ENCODE measurements at places on chromosomes 2 and 18.

- DNase-seq = no peak
Measured at GRCh38 chr2:37851828-37852584, 73.1 kb upstream of the RMDN2 start.

DNA sequence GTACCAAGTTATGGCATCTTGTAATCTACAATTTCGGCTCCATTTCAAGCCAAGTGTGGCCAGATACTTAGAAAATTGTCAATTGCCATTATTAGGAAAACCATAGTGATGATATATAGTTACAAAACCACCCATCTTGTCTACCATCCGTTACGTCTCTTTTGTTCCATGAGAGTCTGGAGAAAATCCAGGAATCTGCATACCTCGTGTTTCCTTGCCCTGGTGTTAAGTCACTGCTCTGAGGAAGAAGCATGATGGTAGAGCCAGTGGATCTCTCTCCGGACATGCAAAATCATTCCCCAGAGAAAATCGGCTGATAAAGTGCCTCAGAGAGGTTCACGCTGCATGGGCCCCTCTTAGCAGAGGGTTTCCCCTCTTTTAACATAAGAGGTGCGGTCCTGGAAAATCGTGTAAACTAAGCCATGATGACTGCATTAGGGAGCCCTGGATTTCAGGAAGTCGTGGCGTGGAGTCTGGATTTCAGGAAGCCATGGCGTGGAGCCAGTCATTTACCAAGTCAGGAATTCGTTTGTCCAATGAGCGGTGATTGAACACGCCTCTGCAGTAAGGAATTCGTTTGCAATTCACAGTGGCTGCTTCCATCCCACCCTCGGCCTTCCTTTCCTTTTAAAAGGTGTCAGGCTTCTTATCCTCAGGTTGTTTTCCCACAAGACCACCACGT lies 158.5 kb upstream of the TPO start:
- no peak for DNase-seq

- no peak for DNase-seq
Measured at GRCh38 chr2:73952499-73953446, 26.1 kb downstream of the DGUOK start.

GRCh38 chr2:157264099-157264498 lies 6.6 kb downstream of the GALNT5 start:
- DNase-seq = no peak

DNA sequence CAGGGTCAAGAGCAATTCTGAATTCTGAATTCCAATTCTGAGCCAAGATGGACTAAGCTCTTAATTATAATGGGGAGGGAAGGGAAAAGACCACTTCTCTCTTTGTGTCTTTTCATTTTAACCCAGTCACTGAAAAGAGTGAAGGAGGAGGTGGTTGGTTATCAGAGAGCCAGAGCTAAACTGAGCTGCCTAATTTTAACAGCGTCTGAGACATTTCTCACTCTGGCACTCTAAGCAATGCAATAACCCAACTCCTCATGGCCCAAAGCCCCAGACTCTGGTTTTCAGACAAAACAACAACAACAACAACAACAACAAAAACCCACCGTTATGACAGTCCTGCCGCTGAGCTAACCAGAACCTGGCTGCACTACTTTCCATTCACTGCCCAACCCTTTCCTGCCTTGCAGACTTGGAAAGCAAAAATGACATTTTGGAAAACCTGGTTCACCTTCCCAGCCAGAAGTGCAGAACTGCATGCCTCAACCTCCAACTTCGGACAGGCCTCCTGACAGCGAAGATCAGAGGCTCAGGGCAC lies 1.0 kb downstream of the CHST10 start:
- no peak for DNase-seq
